ENCODE measurements at places on chromosomes 3 and 15.

DNA sequence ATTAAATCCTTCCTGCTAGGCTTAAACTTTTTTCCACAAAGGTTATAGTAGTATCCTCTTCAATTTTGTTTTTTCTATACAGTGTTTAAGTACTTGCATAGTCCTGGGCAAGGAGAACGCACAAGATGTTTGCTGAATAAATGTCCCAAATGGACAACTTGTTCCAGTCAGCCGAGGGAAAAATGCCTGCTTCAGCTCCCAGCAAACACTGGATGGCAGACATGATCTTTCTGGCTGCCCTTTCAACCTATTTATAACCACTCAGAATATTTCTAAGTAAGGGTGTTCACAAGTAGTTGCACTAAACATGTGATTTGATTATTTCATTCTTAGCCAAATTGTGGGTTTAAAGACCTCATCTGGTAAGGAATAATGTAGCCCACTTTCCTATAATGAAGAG lies 29.8 kb downstream of the GNB4 start:
- no peak for DNase-seq

DNA sequence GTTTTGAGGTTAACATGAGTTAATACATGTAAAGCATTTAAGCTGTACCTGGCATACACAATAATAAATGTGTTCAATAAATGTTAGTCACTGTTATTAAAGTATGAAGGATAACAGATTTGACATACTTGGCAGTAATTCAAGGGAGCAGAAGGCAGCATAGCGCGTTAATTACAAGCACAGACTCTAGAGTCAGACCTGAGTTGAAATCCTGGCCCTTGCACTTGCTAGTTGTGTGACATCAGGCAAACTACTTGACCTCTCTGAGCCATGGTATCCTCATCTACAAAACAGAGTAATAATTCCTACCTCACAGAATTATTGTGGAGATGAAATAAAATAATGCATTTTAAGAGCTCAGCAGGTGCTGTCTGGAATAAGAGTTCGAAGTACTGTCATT lies 5.4 kb downstream of the IFT122 start:
- no peak for DNase-seq

DNA sequence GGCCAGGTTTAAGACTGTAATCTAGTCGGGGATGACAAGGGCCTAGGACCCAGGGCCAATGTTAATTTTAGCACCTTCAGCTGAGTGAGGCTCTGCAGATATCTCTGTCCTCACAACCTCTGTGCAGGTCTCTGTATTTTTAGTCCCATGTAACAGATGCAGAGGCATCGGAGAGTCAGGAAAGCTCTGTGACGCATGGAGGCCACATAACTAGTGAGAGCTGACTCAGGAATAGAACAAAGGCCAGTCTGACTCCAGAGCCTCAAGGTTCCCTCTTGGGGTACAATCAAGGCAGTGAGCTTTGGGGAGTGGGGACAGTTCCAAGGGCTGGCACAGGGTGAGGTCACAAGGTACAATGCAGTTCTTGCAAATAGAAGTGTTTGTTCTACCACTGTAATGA lies 31.0 kb downstream of the FSTL1 start:
- DNase-seq = no peak

DNA sequence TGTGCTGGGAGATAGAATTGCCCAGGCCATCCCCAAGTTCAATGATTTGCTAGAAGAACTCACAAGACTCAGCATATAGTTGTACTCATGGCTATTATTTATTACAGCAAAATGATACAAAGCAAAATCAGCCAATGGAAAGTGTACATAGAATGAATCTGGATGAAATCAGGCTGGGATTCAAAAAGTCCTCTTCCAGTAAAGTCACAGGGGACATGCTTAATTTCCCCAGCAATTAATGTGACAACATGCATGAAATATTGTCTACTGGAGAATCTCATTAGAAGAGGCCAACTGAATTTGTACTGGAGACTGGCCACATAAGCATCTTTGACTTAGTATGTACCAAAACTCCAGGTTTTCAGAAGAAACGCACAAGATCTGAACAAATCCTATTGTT lies 1043.1 kb downstream of the NAALADL2 start:
- DNase-seq = no peak

- no peak for DNase-seq
Observed at GRCh38 chr15:74585191-74585590, 30.4 kb upstream of the CLK3 start.

DNA sequence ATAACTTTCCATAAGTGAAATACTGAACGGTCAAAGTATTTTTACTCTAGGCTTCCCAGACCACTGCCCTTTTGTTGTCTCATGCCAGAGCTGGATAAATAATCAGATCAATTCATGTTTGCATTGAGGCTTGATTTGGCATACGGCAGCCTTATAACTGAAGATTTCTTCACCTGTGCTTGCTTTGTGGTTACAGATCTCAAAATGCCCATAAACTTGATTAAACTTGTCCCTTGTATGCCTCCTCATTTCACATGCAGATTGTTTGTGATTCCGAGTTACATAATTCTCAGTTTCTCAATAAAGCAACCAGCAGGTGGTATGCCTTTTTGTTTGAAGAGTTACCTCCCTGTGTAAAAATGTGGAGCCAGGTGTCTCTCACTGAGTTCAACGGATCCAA lies 211.4 kb upstream of the LRIG1 start:
- DNase-seq = no peak

- DNase-seq = no peak
Observed at GRCh38 chr3:52395503-52395865, 49.4 kb downstream of the SEMA3G start.

GRCh38 chr3:153628591-153628990 lies 466.6 kb downstream of the RAP2B start:
- no peak for DNase-seq

- no peak for DNase-seq
Observed at GRCh38 chr3:181358562-181358961, 353.2 kb upstream of the SOX2 start.

GRCh38 chr3:2810723-2811122 lies 299.5 kb downstream of the IL5RA start:
- DNase-seq = no peak

GRCh38 chr15:31400222-31400927 lies 73.7 kb downstream of the KLF13 start:
- no peak for DNase-seq

DNA sequence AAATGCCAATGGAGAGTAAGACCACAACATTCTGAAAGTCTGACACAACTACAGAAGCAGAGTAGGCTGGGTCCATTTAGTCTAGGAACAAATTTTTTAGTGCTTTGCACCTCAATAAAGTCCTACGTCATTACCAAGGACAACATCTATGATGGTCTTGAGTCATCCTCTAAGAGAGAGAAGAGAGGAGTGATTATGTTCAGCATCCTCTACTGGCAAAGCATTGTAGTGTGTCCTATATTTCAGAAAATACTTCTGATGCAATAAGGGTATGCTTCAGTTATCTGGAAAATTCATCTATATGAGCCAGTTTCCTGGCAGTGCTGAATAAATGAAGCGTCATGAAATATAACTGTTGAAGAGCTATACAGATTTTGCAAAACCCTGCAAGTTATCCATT lies 95.6 kb downstream of the P2RY1 start:
- DNase-seq = no peak

DNA sequence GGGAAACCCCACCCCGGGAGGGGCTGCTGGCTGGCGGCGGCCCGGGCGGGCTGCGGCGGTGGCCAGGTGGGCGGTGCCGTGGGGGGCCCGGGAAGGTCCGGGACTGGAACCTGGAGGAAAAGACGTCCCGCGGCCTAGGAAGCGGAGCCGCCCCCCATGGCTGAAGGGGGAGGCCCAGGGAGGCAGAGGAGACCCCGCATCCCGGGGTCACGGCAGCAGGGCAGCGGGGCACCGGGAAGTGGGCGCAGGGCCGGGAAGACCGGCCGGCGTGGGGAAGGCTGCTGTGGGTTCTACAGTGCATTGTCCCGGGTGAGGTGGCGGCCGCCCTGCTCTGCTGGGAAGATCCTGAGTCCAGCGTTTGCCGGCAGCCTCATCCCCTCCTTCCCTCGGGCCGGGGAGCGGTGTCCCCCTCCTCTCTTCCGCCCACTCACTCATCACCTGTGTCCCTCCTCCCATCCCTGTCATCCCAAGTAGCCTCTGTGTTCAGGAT lies 525 bp upstream of the FSTL1 start:
- no peak for DNase-seq

DNA sequence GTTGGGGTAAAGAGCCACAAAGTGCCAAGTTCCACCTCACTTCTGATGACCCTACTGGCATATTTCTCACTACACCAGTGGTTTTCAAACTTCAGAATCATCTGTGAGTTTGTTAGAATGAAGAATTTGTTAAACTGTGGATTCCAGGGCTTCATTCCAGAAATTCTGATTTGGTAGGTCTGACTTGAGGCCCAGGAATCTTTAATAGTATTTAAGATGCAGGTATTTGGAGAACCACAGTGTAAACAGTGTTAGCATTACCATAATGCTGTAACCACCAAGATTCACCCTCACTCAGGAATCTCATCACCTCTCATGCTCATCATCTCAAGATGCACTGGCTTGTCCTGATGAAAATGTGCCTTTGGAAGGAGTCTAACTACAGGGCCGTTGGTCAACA lies 6.0 kb downstream of the KCNMB3 start:
- DNase-seq = no peak

GRCh38 chr3:2180634-2181033 lies 82.0 kb downstream of the CNTN4 start:
- DNase-seq = no peak

DNA sequence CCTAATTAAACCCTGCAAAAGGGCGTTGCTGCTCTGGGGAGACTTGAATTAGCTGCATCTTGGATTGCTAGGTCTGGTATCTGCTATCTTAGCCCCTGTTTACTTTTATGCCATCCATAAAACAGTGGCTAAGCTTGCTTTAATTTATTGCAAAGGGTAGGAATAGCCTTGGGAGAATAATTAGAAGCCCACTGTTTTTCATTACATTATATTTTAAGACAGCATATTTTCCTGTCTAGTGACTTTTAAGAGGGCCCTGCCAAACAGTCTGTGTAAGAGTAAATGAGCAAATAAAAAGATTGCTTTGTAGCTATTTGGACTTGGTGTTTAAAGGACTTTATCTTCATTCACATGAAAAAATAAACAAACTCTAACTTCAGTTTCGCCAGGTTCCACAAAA lies 17.4 kb upstream of the SUSD5 start:
- DNase-seq = no peak

DNA sequence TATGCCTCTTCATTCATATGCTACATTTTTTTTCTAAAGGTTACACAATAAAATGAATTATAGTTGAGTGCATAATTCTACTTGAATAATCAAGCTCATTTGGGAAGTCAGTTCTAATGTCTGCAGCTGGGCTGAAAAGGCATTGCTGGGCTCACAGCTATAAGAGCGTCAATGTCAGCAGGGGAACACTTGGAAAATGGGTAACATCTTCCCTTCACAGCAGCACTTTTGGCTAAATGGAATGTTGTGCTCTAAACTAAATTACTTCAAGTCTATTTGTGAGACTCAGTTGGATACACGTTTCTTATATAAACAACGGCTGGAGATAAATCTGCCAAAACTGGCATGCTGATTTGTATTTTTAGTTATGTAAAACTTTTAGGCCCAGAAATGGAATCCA lies 357.8 kb downstream of the TBL1XR1 start:
- DNase-seq = no peak

- no peak for DNase-seq
Observed at GRCh38 chr3:32778389-32778788, 39.4 kb upstream of the TRIM71 start.

- no peak for DNase-seq
Observed at GRCh38 chr3:131329774-131330173, 51.8 kb upstream of the NUDT16 start.

GRCh38 chr3:195715134-195715533 lies 5.6 kb upstream of the MUC20 start:
- DNase-seq = no peak

GRCh38 chr3:184466413-184466960 lies 86.6 kb downstream of the CHRD start:
- DNase-seq = no peak

- no peak for DNase-seq
Observed at GRCh38 chr15:69818529-69818928, 279.2 kb downstream of the TLE3 start.

GRCh38 chr3:12681089-12681942 lies 17.4 kb upstream of the RAF1 start:
- no peak for DNase-seq

- DNase-seq = no peak
Observed at GRCh38 chr3:151398895-151399294, 14.3 kb upstream of the P2RY12 start.

- DNase-seq = peak; percentile 38
Observed at GRCh38 chr3:4986782-4987537, 7.7 kb downstream of the BHLHE40 start.

GRCh38 chr3:13548696-13549622 lies at the start of gene FBLN2:
TSS of gene FBLN2 (plus strand) at chr3:13549125. CDS start at chr3:13570356, 21,231 bp downstream.
- peak; percentile 36 for DNase-seq

DNA sequence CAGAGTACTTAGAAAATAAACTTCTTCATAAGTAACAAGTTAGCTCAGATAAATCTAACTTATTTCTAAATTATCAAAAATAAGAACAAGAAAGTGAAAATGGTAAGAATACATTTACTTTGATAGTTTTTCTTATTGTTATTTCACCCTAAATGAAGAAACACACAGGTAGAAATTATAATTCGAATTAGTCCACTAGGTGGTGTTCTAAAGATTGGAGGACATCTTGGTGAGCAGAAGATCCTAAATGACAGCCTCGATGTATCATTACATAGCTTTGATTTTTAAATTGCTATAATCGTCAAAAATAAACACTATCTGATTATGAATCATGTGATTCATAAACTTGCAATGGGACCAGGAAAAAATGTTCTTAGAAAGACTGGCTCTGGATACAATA lies 280.8 kb upstream of the UBE2E2 start:
- DNase-seq = no peak

All from stimulated activated CD4-positive, alpha-beta T cell treated with anti-CD3 and anti-CD28 coated beads, Interleukin-1b, Interleukin-23, amount 100 ng/mL, for 4 hours (primary cell).